ENCODE measurements at places on chromosomes 5 and 9.

DNA sequence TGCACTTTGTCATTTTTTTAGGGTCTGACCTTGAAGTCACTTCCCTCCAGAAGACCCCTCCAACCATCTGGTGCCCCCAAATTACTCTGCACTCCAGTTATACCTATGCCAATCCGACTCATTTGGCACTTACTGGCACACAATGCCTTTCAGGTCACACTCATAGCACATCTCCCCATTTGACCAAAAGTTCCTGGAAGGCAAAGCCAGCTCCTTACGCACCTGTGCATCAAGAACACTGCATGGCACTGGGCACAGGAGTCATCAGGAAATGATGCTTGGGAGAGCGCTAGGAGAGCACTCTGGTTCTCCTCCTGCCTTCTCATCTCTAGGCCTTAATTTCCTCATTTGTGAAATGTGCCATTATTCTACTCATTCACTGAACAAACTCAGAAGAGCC lies 2.9 kb downstream of the TNIP1 start:
- DNase-seq, result no peak

DNA sequence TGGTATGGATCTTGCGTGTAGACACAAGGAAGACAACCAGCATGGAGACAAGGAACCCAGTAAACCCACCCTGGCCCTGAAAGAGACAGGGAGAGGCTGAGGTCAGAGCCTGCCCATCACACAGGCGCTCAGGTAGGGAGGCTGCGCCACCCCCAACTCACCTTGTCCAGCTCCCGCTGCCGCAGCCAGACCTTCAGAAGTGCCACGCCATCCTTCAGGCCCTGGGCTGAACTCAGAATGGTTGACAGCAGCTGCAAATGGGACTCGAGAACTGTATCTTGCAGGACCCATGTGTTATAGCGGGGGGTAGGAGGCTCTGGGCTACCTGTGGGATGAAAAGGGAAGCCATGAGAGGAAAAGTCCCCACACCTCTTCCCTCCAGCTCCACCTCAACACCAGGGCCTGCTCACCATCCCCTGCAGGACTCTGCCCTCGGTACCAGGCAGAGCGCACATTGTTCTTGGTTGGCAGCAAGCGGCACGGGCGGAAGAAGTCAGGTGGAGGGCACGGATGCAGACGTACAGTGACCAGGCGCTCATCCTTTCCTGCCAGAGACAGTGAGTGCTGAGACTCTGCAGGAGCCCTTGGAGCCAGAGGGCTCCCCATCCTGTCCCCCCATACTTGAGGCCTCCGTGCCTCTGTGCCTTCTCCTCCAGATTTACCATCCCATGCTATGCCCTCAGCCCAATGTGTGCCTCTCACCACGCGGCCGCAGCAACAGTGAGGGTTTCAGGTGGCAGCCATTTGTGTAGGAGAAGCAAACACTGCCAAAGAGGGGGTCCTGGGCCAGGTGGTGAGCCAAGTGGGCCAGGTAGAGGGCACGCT lies 4.7 kb downstream of the NOL6 start:
- no peak for DNase-seq

DNA sequence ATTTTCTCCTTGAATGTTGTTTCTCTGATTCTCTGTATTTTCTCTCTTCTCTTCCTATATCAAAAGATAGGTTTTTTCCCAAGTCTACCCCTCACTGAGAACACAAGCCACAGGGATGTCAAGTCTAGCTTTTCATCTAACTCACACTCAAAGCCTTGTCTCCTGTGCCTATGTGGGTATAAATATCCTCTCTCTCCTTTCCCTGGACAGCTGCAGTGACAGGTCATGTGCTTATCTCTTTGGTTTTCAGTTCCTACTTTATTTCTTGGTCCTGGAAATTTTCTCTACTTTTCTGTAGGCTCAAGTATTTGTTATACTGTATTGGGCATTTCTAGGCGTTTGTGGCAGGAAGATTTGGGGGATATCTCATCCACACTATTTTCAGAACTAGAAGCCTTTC lies 182.4 kb upstream of the MVB12B start:
- no peak for DNase-seq

DNA sequence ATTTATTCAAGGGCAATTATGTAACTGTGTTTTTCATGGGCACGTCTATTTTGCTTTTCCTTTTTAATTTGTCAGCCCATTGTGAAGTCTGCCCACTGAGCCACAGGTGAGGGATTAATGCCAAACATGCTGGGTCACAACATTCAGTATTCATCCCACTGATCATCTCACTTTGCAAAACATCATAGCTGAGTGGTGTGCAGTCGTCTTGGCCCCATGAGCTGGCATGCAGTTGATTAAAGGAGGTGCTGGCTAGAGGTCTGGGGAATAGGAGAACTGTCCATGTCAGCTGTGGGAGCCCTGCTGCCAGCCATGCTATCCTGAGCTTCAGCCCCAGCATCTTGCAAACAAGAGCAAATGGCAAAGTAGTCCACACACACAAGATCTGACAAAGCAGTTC lies 11.7 kb upstream of the ESM1 start:
- DNase-seq, result no peak

DNA sequence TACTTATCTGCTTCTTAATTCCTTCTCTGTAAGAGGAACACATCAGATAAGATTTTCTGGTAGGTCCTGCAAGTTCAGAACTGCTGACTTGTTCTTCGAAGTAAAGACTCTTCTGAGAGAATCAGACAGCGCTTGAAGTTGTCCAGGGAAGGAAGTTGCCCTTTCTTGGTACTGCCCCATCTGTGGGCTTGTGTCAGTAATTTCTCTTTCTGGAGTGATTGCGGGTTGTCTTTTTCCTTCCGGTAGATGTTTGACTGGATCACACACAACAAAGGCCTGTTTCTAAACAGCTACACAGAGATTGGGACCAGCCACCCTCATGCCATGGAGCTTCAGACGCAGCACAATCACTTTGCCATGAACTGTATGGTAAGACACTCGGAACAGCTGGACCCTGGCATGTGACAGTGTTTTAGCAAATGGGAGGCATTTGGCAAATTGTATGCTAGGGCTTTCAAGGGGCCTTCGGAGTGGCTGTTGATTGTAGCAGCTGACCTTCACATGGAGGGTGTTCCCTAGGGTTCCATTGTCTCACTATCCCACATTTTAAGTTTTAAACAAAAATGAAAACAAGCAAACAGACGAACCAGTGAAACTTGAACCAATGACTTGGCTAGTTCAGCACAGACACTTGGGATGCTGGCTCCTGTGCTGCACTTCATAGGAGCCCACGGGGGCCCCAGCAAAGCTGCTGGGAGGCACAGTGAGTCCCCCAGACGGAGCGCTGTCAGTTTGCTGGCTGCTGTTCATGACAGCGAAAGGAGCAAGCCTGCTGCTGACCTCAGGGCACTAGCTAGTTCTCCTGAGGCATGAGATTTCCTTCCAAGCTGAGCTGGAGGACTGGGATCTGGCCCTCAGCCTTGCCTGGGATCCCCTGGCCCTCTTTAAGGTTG lies 149.9 kb downstream of the TRIO start:
- peak; percentile 45 for DNase-seq

GRCh38 chr9:130861372-130862180 lies 26.5 kb downstream of the ABL1 start:
- no peak for DNase-seq

DNA sequence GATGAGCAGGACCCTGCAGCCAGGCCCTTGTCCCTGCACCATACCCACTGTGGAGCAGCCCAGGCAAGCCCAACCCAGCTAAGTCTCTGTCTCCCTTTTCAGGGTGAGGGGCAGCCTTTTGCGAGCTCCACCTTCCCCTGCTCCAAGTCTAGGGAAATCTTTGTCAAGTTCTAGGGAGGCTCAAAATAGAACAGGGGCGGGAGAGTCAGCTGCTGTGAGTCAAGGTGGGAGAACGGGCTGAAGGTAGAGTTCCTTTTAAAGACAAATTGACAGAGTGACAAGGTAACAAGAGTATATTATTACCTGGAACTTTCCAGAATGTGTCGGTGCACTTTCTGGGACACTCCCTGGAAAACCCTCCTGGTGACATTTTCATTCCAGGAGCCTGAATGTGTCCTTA lies 64.7 kb downstream of the KCNT1 start:
- DNase-seq, result no peak

- DNase-seq, result no peak
Measured at GRCh38 chr9:7862170-7862569, 62.6 kb upstream of the DMAC1 start.

GRCh38 chr5:138037271-138037670 lies 4.4 kb upstream of the FAM13B start:
- DNase-seq, result no peak

DNA sequence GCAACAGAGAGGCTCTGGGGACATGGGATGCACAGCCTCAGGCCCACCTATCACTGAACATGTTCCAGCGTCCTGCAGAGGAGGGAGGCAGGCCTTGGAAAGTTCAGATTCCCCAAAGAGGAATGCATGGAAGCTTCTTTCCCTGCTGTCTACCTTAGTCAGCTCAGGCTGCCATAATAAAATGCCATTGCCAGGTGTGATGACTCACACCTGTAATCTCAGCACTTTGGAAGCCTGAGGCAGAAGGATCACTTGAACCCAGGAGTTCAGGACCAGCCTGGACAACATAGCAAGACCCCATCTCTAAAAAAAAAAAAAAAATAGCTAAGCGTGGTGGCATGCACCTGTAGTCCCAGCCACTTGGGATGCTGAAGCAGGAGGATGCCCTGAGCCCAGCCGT lies 24.5 kb upstream of the TOR1B start:
- no peak for DNase-seq
